Stimulated activated CD8-positive, alpha-beta memory T cell treated with anti-CD3 and anti-CD28 coated beads, Interleukin-15, amount 100 ng/mL, for 1 hour (primary cell): ENCODE measurements at places on chromosomes 13 and 19.

- DNase-seq: no peak
Measured at GRCh38 chr13:113747291-113747833, 11.7 kb upstream of the TMEM255B start.

DNA sequence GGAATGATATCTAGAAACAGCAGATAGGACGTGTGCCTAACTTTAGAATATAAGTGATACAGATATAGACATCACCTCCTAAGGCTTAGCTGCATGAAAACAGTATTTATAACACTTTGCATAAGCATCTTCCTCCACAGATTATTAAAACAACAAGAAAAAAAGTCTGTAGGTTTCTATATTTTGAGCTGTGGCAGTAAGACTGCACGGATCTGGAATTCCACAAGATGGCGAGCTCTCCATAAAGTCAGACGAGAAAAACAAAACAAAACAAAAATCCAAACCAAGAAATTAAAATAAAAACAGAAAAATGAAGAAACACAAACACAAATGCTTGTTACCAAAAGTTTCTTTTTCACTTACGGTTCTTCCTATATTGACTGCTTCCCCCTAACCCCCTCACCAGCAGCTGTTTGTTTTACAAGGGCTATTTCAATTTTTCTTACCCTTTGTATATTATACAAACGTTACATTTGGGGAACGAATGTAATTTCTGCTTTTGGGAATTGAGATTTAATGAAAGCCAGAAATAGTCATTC is 285.8 kb downstream of the MYO16 start:
- no peak for DNase-seq

- DNase-seq: no peak
Measured at GRCh38 chr13:96629331-96629730, 364.9 kb downstream of the OXGR1 start.

GRCh38 chr13:99211421-99212035 is 10.9 kb downstream of the UBAC2 start:
- no peak for DNase-seq

- DNase-seq: no peak
Measured at GRCh38 chr19:5133986-5134595, 165.2 kb downstream of the KDM4B start.

GRCh38 chr13:41402691-41403511 is 54.4 kb upstream of the RGCC start:
- DNase-seq: no peak

- no peak for DNase-seq
Measured at GRCh38 chr13:21738630-21739029, 67.8 kb downstream of the FGF9 start.

DNA sequence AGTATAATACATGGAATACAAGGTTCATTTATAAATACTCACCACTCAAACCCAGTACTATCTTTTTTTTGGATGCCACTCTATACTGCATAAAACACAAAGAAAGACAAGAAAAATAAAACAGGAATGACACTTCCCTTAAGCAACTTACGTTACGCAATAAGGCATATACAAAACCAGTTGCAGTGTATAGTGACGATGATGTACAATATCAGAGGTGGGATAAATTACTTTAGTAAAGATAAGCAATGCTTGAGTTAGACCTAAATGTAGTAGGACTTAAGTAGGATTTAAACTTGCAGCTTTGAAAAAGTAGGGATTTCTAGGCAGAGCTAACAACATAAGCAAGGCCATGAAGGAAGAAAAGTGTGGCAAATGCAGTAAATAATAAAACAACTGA is 374.9 kb downstream of the SPRY2 start:
- no peak for DNase-seq

- DNase-seq: peak; percentile 26
Measured at GRCh38 chr13:46295491-46296114, 83.9 kb downstream of the LRRC63 start.

DNA sequence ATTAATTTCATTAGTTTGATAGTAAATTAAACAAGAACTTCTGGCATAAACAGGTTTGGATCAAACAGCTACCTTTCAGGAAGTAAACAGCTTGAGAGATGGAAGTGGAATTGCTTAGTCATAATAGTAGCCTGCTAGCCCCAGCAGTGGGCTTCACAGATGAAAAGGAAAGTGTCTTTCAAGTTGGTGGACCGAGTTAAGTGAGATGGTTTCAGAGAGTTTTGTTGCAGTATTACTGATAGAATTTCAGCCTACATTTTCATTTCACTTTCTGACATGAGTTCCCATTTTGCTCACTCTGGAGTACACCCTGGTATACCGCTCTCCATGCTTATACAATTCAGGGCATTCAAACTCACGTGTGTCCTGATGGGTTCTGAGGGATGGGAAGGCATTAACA is 2.0 kb upstream of the PTOV1 start:
- DNase-seq: no peak

DNA sequence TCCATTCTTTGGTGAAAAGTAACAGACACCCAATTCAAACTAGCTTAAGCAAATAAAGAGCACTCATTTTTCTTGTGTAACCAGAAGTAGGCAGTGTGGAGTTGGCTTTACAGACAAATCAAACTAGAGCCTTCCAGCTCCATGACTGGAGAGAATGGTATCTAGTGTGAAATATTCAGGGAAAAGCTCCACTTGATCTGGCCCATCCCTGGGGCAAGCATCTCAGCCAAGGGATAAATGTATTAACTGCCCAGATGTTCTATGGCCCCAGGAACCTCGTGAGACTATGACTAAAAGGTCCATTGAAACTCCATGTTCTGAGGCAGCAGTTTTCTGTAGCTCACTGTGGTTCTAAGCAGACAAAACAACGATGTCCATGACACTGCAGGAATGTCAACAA is 49.9 kb downstream of the TBC1D4 start:
- DNase-seq: no peak

GRCh38 chr19:17357724-17358123 is 19.4 kb downstream of the PLVAP start:
- DNase-seq: no peak

- DNase-seq: peak; percentile 67
Measured at GRCh38 chr19:8252922-8253589, 43.9 kb downstream of the CERS4 start.

DNA sequence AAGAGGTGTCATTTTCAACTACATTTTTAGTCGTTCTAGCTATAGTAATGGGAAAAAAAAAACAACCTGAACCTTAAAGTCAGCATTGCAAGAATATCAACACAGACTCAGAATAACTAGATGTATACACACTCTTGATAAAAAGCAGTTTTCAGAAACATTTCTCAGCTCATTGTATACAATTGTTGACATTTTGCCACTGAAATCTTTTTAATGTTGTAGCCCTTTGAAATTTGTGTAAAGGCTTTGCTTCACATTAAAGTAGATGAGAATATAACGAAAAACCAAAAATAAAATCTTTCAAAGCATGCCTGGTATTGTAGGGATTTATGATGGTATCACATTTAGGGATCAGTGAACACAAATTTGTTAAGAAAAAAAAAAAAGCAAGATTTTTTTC is 87.2 kb upstream of the SLC10A2 start:
- DNase-seq: no peak

- DNase-seq: no peak
Measured at GRCh38 chr13:29805994-29806979, 44.1 kb downstream of the UBL3 start.

DNA sequence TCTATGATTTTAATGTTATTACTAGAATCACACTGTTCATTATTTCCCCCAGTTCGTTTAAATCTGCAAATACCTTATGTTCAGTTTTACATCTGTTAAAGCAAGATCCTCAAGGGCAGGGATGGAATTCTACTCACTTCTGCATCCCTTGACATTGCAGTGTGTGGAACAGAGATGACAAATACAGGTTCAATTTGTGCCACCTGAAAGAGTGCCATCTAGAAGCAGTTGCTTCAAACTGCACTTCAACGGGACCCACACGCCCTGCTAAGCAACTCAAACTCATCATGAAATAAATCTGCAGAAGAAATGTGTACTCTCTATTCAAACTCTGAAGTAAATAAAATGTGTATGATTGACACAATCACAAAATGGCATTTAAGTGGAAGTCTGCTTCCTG is 44.5 kb downstream of the RUBCNL start:
- DNase-seq: no peak

DNA sequence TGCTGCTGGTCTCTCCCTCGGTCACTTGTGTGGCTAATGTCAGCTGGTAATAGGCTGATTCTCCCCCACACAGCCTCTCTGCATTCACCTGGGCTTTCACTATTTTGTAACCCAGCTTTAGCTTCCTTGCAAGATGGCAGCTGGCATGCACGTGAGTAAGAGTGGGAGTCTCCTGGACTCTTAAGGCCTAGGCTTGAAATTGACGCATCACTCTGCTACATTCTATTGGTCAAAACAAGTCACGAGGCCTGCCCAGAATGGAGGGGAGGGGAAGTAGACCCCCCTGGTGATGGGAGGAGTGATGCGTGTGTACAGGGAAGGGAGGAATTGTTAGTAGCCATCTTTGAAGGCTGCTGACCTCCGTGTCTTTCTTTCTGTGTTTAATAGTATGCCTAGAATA is 24.9 kb upstream of the PNMA8B start:
- DNase-seq: no peak

DNA sequence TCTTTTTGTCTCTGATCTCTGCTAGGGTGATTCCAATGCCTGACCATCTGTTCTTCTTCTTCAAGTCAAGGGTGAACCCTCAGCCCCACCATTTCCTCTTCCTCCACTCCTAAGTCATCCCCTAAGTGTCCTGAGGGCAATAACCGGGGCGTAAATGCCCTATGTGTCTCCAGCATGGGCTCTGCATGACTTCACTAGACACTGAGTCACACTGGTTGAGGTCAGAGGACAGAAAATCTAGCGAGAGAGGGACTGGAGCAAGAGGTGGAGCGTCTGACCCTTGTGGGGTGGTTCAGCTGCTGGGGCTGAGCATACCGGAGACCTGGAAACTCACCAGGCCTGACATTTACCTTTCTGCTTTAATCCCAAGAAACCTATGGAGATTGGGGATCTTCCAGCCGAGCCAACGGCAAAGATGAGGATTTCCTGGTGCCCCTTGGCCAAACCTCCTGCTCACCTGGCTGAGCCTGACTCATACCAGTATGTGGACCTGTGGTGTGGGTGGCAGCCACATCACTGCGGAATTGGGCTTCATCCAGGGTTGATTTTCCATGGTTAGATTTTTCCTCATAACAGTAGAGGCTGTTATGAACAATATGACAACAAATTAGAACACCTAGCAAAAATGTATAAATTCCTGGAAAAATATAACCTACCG is 26.9 kb downstream of the SCGB2B2 start:
- no peak for DNase-seq

DNA sequence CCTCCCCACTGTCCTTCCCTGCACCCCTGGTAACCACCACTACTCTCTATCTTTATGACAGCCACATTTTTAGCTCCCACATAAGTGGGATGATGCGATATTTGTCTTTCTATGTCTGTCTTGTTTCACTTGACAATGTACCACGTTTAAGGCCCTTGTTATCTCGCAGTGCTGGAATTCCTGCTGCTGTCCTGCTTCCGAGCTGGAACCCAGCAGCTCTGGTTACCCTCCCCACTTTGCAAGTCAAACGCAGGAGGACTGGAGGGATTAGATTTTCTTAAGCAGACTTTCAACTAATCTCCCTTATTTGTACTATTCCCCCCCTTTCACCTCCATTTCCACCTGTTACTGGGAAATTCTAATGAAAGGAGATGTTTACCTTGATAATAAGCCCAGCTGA is 59.1 kb upstream of the PDX1 start:
- no peak for DNase-seq

DNA sequence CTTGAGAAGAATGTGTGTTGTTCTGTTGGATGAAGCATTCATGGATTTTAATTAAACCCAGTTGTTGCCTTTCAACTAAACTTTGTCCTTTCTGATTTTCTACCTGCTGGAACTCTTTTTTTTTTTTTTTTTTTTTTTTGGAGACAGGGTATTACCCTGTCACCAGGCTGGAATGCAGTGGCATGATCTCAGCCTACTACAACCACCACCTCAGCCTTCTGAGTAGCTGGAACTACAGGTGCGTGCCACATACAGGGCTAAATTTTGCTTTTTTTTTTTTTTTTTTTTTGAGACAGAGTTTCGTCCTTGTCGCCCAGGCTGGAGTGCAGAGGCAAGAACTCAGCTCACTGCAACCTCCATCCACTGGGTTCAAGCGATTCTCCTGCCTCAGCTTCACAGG is 6.9 kb downstream of the ZNF791 start:
- no peak for DNase-seq

GRCh38 chr13:111586291-111586690 is 265.8 kb downstream of the TEX29 start:
- no peak for DNase-seq

GRCh38 chr13:39525506-39525905 is 77.5 kb downstream of the LHFPL6 start:
- no peak for DNase-seq

- DNase-seq: no peak
Measured at GRCh38 chr13:40809471-40809870, 20.1 kb downstream of the SLC25A15 start.

DNA sequence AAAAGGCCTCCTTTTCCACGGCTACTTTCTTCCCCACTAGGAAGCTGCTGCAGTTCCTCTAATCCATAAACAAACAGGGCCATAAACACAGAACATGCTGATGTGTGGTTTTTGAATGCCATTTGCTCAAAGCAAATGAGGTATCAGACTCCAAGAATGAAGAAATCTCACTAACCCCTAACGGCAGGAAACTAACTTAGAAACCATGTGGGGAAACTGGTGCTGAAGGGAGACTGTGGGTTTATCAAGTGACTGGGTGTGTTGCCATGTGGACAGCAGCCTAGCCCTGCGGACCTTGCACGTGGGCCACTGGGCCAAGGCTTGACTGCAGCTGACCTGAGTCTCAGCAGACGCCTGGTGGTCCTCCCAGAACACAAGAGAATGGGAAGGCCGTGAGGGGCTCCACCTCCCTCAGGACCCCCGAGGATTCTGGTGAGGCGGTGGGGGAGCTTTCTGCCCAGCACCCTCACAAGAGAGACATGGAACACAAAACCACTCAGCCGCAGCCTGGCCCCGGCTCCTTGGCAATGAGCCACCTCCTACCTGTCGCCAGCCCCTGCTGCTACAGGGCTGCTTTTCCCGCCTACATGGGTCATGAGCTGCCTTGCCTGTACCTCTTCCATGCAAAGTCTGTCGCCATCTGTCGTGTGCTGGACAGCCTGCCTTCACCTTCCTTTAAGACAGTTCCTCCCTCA is 10.6 kb downstream of the SLC15A1 start:
- no peak for DNase-seq
